8988T (cell line): ENCODE measurements at places on chromosomes 2 and 18.

GRCh38 chr2:216013080-216013909 lies at the start of gene MREG:
Gene MREG (minus strand): TSS chr2:216013551. CDS start chr2:216013327, 224 bp downstream.
- DNase-seq = peak; percentile 89

GRCh38 chr2:127218812-127219170 lies 1.3 kb downstream of the CYP27C1 start:
- DNase-seq = peak; percentile 37

GRCh38 chr2:31136732-31137131 lies 1.5 kb downstream of the GALNT14 start:
- no peak for DNase-seq

DNA sequence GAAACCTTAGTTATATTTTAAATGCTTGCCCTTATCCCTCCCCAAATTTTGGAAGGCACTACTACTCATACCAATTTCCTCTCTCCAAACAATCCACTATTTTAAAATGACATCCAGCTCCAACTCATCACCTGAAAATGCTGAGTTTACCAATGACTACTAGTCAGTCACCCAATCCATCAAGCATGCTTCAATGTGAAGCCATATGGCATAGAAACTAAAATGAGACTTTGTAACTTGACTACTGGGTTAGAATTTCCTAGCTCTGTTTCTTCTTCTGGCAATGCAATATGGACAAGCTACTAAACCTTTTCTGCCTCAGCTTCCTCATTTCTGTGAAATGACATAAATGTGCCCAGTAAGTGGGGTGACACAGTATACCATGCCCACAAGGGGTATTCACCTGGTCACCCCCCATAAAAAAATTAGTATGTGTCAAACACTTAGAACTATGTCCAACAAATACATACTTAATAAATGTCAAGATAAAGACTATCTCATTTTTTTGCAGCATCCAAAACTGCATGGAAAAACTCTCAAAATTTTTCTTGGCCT lies 10.0 kb upstream of the STPG4 start:
- DNase-seq = no peak

DNA sequence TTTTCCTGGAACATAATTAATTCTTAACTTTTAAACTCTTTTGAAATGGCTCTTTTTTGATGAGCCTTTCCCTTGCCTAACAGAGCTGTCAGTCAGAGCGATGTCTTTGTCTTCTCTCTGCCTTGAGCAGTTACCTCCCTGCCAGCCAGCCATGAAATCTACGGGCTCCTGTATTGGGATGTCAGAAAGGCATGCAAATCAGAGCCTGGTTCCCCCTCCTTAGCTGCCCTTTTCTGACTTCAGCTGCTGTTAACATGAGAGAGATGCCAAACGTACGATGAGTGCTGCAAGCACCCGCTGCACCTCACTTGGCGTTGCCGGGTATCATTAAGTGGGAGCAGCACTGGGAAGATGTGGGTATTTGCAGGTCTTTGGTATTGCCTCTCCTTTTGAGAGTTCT lies 131.4 kb upstream of the BOD1L2 start:
- DNase-seq = no peak

DNA sequence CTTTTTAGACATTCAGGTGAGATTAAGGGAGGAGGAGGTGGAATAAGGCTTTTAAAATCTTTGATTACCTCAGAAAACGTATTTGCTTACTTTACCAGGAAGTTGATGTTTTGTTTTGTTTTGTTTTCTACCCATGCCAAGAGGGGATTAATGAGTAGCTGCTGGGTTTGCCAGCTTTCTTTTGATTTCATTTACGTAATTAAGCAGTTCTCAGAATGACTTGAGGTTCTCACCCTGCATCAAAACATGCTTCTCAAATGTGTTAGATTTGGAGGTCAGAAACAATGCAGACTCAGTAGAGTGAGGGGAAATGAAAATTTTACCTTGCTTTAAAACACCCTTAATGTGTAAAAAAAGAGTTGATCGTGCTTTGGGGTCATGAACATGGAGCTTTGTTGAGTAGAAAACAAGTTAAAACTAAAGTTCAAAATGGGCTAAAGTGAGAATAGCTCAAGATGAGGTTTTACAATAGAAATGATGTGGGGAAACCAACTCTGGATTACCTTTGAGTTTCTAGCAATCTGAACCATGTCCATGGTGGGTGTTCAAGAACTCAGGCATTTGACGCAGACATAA lies 217.1 kb upstream of the EPAS1 start:
- DNase-seq = no peak

DNA sequence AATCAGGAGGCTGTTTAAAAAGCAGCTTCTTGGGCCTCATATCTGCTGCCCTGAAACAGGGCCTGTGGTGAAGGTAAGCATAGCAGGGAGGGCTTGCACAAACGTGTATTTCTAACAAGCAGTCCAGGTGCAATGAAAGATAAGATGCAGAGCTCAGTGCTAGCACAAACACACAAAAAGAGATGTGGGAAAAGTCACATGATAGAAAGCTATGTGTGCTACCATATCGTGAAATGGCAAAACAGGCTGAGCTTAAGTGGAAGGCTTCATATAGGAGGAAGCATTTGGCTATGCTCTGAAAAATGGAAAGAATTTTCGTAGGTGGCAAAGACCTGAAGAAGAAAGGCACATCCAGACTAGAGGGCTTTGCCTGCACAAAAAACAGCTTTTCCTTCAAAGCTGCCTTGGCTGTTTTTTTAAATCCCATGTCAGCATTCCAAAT lies 10.2 kb downstream of the RSAD2 start:
- DNase-seq = no peak

DNA sequence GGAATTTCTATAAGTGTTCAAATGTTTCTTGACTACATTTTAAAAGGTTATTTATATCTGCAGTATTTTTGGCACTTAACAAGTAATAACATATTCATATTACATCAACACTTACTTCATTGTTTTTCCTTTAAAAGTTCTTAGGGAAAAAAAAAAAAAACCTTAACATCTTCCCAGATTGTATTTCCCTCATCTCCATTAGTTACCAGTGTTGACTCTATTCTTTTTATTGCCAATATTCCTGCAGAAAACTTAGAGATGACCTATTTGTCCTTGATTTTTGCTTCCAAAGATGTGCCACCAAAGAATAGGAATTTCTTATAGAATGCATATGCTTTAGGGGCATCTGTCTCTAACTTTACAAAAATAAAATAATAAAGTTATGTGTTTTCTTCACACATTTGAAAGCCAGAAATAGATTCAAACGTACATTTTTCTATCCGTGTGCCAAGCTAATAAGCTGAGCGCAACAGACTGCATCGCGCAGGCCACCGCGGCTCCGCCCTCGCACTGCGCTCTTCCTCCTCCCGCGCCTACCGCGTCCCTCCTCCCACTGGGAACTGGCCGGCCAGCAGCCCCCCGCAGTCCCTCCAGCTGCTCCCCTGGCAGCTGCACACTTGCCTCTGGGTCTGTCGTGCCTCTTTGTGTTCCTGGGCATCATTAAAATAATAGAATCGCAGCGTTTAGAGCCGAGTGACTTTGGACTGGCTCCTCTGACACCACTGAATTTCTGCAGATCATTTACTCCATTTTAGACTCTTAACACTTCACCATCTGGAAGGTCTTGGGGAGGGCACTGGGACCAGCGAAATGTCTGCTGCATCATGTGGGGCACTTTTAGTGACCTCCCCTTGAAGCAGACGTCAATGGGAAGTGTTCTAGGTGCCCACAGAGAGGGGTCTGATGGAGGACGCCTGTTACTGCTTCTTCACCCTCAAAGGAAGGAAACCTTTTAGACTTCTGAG lies 21.2 kb upstream of the NAB1 start:
- DNase-seq = no peak

DNA sequence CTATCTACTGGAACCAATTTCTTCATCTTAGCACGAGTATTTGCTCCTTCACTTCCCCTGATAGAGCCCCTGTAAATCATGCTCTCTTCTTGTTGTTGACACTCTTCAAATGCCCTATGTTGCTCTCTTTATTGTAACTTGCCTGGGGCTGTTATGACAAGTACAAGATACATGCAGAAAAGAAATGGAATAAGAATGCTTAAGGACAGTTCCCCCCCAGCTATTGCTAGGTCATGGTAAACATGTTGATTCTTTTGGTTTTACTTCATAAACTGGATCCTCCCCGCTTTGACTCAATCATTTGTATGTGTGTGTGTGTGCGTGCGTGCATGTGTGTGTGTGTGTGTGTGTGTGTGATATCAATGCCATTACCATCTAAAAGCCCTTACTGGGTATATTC lies 368.5 kb upstream of the CNTNAP5 start:
- no peak for DNase-seq

DNA sequence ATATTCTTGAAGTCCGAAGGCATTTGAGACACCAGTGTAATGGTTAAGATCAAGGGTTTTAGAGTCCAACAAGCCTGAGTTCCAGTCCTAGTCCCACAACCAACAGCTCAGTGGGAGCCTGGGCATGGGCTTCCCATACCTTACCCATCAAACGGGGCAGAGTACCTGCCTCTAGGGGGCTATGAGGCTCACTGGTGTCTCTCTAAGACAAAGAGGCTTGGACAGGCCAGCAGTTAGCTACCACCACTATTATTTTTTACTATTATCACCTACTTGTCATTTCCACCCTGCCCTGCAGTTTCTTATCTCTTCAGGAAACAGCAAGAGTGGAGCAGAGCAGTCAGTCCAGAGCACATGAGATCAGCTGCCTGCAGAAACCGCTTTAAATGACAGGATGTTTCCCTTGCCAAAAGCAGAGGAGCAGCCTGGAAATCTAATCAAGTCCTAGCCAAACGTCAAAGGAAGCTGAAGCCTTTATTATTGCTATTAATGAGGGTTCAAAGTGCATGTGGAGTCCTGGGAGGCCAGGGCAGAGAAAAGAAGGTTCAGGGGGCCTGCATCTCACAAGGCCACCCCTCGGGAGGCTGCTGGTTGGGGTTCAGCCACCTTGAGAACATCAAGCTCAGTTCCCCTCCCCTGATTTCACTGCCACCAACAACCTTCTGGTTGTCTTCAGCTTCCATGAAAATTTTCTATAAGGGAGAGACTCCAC lies 66.6 kb downstream of the STPG4 start:
- no peak for DNase-seq

DNA sequence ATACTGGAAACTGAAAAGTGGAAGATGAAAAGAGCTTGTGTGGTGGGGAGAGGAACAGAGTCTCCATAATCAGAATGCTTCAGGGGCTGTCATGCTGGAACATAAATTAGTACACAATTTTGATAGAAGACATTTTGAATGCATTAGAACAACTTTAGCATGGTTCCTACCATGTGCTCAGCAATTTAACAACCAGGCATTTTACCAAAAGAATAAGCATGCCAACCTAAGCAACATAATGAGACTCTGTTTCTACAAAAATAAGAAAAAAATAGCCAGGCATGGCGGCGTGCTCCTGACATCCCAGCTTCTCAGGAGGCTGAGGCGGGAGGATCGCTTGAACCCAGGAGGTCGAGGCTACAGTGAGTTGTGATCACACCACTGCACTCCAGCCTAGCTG lies 40.5 kb upstream of the TMEM18 start:
- no peak for DNase-seq

DNA sequence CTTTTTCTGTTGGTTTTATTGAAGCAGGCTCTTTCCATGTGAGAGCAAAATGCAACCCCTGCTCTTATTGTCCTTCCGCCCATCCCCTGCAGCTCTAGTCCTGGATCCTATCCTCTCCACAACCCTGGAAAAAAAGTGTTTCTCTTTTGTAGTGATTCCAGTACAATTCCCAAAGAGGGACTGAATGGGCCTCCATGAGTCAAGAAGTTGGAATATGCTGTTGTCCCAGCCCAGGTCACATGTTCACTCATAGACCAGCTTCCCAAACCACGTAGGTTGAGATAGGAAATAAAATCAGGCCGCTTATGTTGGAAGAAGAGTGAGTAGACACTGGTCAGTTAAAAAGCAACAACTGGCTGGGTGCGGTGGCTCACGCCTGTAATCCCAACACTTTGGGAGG lies 39.4 kb downstream of the CPO start:
- no peak for DNase-seq

DNA sequence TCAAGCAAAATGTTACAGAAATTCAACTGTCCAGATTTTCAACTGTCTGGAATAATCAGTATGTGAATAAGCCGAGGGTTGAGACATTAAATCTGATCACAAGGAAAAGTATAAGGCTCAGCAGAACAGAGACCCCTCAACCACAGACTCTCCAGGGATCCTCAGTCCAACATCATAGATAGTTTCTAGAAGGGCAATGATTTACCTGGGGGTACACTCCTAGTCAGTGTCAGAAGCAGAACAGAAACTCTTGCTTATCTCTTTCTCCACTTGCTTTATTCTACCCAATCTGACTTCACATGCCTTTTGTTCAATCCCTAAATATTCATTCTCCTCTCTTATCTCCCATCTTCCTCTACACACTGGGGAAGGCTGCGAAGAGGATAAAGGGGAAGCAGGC lies 36.4 kb downstream of the ICOS start:
- DNase-seq = no peak

GRCh38 chr2:8215159-8215863 lies 466.5 kb upstream of the ID2 start:
- DNase-seq = no peak

DNA sequence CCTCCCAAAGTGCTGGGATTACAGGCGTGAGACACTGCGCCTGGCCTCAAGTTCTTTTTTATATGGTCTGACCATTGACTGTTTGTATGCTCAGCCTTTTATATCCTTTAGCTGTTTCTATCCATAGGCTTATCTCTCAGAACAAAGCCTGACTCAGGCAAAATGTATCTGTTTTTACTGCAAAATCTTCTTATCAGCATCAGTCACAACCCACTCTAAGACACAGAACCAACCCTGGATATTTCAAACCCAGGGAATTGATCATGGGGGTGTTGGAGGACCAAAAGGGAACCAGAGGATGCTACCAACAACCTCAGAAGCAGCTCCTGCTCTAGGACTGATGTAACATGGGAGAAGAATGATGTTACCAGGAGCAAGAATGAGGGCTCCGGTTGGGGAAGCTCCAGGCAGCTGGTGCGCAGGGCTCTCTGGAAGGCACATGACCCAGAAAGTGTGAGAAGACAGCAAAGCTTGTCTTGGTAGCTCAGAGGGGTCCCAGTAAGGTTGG lies 75.3 kb upstream of the NCK2 start:
- DNase-seq = no peak

GRCh38 chr2:211434773-211435172 lies 878.4 kb downstream of the CPS1 start:
- DNase-seq = no peak

GRCh38 chr2:47631306-47631705 lies 151.6 kb upstream of the MSH6 start:
- DNase-seq = no peak

- no peak for DNase-seq
These were observed 63.3 kb upstream of the ZNF804A start for GRCh38 chr2:184534986-184535385.

DNA sequence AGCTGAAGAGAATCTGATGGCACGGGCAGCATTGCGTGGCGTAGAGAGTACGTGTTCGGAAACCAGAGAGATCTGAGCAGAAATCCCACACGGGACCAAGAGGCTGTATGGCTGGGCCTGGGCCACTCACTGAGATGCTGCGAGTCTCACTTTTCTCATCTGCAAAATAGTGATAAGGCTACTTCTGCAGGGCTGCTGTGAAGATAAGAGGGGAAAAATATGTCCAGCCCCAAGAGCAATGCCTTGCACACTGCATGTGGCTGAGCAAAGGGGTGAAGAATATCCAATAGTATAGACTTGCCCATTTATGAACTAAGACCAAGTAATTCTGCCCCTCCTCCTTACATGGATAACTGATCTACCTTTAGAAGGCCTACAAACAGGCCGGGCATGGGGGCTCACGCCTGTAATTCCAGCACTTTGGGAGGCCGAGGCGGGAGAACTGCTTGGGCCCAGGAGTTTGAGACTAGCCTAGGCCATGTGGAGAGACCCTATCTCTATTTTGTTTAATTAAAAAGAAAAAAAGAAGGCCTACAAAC lies 3.1 kb downstream of the FECH start:
- DNase-seq = no peak
